AML-193 (cell line): ENCODE measurements at places on chromosomes 2 and 18.

- DNase-seq: peak; percentile 92
These were observed 65.6 kb upstream of the REV1 start for GRCh38 chr2:99555404-99555803.

DNA sequence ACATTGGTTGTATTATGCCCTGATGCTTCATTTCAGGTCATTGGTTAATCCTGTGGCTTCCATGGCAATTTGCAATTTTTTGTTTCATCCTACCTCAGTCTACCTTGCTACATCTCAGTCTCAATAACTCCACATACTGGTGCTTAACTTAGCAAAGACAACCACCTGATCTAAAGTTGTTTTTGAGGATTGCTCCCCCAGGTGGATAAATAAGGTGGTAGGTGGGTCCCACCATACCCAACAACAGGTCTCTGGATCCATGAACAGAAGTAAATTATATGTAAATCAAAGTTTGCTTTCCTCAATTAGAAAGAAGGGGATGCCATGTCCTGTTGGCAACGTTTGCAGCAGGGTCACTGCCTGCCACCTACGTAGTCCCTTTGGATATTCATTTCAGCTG lies 7.0 kb downstream of the XIRP2 start:
- DNase-seq: no peak

DNA sequence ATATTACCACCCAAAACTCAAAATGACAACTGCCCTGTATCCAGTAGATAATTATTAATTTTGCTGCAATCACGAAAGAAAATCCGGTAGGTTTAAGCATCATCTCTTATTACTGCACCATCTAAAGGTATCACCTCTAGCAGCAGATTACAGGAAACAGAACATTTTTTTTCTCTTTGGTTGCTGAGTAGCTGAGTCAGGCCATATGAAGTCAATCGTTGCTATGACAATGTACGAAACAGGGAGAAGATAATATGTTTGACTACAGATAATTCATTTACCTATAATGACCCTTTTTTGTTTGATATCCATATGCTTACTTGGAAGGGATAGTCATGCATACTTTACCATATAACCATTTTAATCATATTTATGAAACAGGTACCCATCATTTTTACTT lies 831.6 kb upstream of the CHAC2 start:
- no peak for DNase-seq

DNA sequence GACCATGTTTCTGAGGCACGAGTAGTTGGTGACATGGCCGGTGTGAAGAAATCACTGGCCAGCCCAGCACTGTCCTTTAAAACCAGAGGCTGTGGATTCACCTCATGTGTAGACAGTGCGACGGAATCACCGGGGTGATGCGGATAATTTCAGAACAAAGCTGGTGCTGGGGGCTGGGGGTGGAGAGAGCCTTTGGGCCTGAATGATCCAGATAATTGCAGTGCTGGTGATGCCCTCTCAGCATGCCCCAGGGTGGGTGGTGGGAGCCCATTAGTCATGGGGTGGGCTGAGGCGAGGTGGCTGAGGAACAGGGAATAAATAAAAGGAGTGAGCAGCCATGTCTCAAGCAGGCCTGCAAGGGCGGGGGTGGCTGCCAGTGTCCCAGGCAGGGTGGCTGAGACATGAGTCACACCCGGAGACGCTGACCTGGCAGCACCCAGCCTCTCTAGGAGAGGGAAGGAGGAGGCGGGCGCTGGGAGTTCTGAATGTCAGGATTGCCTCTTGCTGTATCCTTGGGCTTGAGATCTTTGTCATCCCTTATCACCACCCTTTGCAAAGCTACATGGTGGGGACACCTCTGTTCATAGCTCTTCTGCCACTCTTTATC lies 151.1 kb upstream of the MSH6 start:
- no peak for DNase-seq

DNA sequence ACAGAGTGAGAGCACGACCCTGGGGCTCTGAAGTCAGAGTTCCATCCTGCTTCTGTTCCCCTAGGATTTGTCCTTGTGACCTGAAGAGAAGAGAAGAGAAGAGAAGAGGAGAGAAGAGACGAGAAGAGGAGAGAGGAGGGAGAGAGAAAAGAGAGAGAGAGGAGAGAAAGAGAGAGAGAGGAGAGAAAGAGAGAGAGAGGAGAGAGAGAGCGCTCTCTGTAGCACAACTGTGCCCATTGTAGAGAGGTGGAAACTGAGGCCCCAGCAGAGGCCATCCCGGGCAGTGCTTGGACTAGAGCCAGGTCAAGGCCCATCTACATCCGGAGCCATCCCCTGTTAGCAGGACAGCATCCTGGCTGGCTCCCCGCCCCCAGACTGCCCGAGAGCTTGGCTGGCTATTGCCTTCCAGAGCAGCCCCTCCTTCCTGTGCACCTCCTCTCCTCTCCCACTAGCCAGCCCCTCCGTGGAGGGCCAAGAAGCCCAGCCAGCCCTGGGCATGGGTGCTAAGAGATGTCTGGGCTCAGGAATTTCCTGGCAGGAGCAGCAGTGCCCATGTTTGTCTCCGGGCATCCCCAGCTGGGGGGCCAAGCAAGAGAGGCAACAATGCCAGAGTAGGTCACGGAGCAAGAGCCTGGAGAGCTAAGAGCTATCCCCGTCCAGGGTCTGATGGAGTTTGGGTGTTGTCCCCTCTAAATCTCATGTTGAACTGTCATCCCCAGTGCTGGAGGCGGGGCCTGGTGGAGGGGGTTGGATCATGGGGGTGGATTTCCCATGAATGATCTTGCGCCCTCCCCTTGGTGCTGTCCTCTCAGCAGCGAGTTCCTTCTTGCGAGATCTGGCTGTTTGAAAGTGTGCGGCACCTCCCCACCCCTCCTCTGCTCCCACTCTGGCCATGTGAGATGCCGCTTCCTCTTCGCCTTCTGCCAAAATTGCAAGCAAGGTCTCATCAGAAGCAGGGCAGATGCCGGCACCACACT lies 18.2 kb upstream of the GPR55 start:
- DNase-seq: peak; percentile 93

- DNase-seq: no peak
These were observed 34.4 kb downstream of the VRK2 start for GRCh38 chr2:58081000-58081399.

DNA sequence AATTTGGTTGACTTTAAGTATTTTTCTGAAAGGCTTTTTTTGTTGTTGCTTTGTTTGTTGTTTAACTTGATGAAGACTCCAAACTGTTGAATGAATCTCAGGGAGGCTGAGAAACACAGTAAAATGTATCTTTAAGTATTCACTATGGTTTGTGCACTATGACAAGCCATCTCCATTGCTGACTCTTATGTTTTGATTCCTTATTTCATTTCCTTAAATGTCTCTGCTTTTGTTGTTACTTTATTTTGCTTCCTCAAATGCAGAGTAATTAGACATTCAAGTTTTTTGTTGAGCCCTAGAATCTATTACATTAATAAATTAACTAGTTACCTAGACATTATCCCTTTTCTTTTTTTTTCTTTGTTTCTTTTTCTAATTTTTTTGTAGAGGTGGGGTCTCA lies 46.3 kb upstream of the SLC39A10 start:
- no peak for DNase-seq

GRCh38 chr2:151083856-151084795 lies 177.5 kb downstream of the RBM43 start:
- no peak for DNase-seq

DNA sequence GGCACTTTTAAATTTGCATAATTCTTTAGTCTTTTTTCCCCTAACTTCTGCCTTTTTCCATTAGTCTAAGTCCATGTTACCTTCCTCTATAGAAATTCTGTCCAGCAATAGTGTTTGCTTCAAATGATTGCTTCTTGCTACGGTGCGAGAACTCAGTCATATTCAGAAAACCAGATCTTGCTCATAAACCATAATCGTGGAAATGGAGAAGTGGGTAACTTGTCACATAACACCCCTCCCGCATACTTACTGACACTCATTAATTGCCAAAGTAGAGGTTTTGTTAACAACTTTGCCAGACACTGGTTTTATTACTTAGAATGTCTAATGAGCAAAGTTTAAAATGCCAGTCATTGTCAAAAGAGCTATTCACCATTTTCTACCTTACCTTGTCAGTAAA lies 94.3 kb upstream of the TWSG1 start:
- DNase-seq: no peak

GRCh38 chr18:35072616-35073015 lies 31.4 kb downstream of the MAPRE2 start:
- no peak for DNase-seq
